ENCODE measurements at places on chromosomes 6 and 20.

DNA sequence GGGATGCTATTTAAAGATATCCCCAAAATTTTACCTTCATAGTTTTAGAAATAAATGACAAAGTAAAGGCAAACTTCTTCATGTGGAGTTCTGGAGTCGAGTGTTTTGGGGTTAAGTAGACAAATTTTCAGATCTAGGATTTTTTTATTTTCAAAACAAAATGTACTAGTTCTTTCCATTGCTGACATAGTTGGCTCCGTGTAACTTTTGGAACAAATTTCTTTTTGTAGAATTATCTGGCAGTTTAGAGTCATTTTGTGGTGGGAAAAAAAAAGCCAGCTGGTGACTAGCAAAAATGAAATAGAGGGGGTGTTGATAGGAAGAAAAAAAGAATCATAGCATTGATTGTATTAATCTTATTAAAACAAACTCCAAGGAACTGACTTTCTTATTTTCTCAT lies 131.6 kb upstream of the TCF21 start:
- no peaks in the 10 kb centered on the region for H3K36me3 ChIP-seq
- no peak for DNase-seq
- H3K27me3 ChIP-seq, result no peaks in the 10 kb centered on the region
- H3K27ac ChIP-seq, result no peak overlapping the region
- H3K4me1 ChIP-seq, result no peaks in the 10 kb centered on the region

- H3K4me1 ChIP-seq, result no peaks in the 10 kb centered on the region
- H3K27me3 ChIP-seq, result no peaks in the 10 kb centered on the region
- no peak overlapping the region for H3K4me3 ChIP-seq
- H3K36me3 ChIP-seq, result no peaks in the 10 kb centered on the region
Measured at GRCh38 chr20:42496595-42496994, 693.1 kb downstream of the PTPRT start.

GRCh38 chr6:26660000-26660361 lies 435 bp upstream of the ZNF322 start:
- peak overlapping the region; percentile 75 for H3K4me3 ChIP-seq
- H3K27ac ChIP-seq, result peak overlapping the region; percentile 65
- peak; percentile 29 for DNase-seq
- H3K27me3 ChIP-seq, result no peaks in the 10 kb centered on the region

- H3K27me3 ChIP-seq, result no peaks in the 10 kb centered on the region
- H3K4me3 ChIP-seq, result no peak overlapping the region
- DNase-seq, result no peak
Measured at GRCh38 chr20:4787820-4788219, 66.1 kb downstream of the PRND start.

DNA sequence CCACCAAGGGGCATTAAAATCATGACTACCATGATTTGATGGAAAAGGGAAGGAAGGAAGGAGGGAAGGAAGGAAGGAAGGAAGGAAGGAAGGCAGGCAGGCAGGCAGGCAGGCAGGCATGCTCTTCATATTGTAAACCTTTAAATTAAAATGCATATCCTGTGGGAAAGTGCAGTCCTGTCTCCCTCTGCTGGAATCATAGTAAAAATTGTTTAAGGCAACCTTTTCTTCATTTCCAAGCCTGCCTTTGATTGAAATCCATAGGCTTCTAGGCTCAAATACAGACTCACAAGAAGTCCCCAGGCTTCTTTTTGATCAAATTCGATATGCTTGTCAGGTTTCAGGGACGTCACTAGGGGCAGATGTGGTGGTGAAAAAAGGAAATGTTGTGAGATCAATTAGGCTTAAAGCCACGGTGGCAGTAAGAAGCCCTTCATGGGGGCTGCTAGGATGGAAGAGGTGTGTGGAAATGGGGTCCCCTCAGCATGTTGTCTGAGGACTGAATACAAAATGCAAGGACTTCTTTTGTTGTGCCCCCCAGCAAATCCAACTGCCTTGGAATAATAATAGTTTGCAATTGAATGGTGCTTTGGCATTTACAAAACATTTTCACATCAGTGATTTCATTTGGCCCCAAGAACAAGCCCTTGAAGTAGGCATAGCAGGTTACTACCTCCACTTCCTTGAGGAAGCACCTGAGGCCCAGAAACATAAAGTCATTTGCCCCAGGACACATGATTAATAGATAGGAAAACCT lies 25.6 kb upstream of the GABRR1 start:
- H3K4me3 ChIP-seq, result no peak overlapping the region
- H3K27ac ChIP-seq, result no peak overlapping the region
- DNase-seq, result peak; percentile 15
- H3K4me1 ChIP-seq, result peaks cover 8% of the 10 kb centered on the region
- no peaks in the 10 kb centered on the region for H3K36me3 ChIP-seq

GRCh38 chr6:140572867-140573266 lies 1198.4 kb upstream of the CITED2 start:
- no peak for DNase-seq
- H3K27me3 ChIP-seq, result no peaks in the 10 kb centered on the region
- H3K27ac ChIP-seq, result no peak overlapping the region
- H3K4me1 ChIP-seq, result no peaks in the 10 kb centered on the region
- H3K36me3 ChIP-seq, result no peaks in the 10 kb centered on the region

All from naive thymus-derived CD4-positive, alpha-beta T cell (primary cell).